ENCODE measurements at places on chromosomes 4 and X.

GRCh38 chr4:175034986-175035705, 117.0 kb downstream of the ADAM29 start:
- DNase-seq = no peak

GRCh38 chrX:81168391-81168790, 33.3 kb downstream of the HMGN5 start:
- no peak for DNase-seq

- DNase-seq = no peak
These were observed 40.9 kb downstream of the JADE3 start for GRCh38 chrX:46953137-46953527.

DNA sequence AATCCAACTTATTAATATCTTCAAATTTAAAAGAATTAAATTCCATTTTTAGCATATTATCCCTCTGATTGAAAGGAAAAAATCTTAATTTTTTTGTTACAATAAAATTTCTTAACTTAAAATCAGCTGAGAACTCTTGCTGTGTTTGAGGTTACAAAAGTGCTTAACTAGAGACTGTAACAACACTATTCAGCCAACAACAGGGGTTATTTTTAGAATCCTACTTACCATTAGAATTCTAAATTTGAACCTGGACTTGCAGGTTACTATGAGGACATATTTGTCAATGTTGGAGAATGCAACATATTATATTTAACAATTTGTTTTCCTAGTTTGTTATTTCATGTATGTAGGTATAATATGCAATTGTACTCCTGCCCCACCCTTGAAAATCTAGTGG, 238.1 kb upstream of the CXXC4 start:
- no peak for DNase-seq

DNA sequence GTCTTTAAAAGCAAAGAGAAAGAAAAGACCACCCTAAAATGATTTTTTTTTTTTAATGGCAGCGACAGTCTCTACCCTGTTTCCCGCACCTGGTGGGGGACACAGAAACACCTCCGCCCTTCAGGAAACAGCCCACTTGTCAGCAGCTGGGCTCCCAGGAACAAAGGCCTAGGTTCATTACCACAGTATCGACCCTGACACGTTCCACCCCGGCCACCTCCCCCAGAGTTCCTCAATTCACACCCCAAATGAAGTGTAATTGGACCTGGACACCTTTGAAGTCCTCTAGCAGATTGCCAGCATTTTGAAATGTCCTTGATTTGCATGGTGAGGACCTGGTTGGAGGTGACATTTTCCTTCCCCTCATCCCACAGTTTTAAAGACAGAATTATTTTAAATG, 175.0 kb upstream of the BCOR start:
- no peak for DNase-seq

DNA sequence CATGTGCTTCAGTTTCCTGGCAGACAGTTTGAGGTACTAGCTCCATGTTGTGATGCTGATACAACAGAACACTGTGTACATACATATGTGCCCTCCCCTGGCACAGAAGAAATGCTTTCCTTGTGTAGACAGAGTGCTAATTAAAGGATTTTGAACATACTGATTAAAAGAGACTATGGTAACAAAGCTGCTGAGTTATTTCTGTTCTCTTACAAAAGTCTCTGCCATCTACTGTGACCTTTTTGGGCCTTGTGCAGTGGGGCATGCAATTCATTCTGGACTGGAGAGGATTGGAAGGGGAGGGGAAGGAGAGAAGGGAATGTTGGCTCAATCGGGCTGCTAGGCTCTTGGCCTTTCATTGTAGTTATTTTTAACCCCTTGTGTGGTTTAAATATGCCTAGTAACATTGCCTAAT, 6.0 kb downstream of the PDLIM5 start:
- no peak for DNase-seq

DNA sequence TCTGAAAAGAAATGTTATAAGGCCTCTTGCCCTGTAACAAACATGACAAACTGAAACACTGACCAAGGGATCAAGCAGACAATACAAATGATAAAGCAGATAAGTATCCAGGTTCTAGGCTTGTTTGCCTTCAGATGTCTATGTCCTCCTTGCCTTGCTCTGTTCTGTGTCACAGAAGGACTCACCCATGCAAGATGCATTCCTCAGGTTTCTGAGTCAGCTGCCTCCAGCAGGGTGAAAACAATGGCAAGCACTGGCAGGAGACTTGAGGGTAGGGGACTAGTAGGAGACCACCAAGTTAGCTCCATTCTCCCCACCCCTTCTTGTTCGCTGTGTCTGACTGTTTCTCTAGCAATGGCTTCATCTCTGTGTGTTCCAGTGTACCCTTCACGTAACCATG, 76.6 kb upstream of the CXXC4 start:
- no peak for DNase-seq

DNA sequence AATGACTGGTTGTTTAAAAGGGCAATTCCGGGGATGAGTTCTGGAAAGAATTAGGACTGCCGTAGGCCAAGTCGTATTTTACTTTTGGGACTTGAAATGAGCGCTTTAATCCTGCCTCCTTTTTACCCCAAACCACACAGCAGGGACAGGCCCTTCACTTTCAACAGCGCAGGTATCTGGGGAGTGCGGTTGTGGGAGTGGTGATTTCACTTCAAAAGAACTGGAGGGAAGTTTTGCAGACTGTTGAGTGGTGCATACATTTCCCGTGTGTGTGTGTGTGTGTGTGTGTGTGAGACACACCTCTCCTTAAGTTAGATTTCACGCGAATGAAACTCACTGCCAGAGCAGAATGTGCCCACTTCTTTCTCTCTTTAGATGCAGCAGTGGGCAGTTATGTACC, 2.8 kb downstream of the NHS start:
- no peak for DNase-seq

DNA sequence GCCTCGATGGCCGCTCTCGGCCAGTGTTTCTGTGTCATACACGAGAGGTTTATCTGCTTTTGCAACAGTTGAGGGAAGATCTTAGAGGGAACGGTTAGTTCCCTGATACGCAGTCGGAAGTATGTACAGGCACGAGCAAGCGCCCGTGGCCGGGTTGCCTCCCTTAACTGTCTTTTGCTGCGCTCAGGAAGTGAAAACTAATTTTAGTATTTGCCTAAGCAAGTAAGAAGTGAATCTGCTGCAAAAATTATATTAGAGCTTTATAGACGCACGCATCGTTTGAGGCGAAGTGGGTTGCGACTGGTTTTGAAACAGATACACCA, 695 bp downstream of the MTM1 start:
- peak; percentile 62 for DNase-seq

- no peak for DNase-seq
These were observed 31.5 kb downstream of the GRIA3 start for GRCh38 chrX:123215397-123216089.

DNA sequence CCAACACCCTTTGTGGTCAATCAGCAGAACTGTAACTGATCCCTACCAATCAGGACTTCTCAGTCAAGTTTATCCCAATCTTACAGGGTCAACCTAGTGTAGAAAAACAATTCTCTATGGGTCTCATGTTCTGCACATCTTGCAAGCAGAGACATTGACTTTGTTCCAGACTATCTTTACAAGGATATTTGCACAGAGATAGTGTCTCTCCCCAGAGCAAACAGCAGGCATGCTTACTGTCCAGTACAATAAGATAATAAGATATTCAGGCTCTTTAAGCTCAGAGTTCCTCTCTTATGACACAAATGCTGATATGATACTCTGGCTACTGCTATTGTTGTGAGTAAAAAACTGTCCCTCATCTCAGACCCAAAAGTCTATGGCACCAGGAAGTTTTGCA, 53.2 kb downstream of the ACSL4 start:
- DNase-seq = no peak

- DNase-seq = peak; percentile 25
These were observed 27.0 kb downstream of the EIF2S3 start for GRCh38 chrX:24081661-24082154.

GRCh38 chr4:22029803-22030202, 81.2 kb upstream of the KCNIP4 start:
- DNase-seq = no peak

- DNase-seq = no peak
These were observed 8.1 kb upstream of the UVSSA start for GRCh38 chr4:1338752-1339414.

- DNase-seq = no peak
These were observed 46.1 kb downstream of the BMX start for GRCh38 chrX:15546745-15547144.

- DNase-seq = no peak
These were observed 101.6 kb downstream of the PDE5A start for GRCh38 chr4:119526786-119527550.

- DNase-seq = no peak
These were observed 20.7 kb downstream of the SYNPO2 start for GRCh38 chr4:118909173-118909956.

DNA sequence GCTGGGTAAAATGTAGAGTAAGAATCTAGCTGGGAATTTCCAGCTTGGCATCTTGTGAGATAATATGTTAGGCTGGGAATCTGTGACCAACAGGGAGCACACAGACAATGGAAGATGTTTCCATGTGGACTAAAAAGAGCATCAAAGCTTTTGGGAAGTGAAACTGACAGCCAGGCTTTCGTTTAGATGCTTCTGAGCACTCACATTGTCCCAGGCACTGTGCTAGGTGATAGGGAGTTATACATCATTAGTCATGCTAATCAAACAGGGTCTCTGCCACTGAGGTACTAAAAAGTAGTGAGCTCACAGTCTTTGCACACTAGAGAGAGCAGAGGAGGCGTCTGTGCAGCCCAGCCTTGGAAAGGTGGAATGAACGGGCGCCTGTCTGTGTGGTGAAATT, 101.9 kb upstream of the SCOC start:
- no peak for DNase-seq

GRCh38 chrX:17247144-17247543, 127.9 kb upstream of the NHS start:
- DNase-seq = no peak

GRCh38 chr4:60359746-60360367, 840.3 kb upstream of the ADGRL3 start:
- DNase-seq = no peak

GRCh38 chr4:123114915-123115756, 192.7 kb upstream of the NUDT6 start:
- DNase-seq = no peak

DNA sequence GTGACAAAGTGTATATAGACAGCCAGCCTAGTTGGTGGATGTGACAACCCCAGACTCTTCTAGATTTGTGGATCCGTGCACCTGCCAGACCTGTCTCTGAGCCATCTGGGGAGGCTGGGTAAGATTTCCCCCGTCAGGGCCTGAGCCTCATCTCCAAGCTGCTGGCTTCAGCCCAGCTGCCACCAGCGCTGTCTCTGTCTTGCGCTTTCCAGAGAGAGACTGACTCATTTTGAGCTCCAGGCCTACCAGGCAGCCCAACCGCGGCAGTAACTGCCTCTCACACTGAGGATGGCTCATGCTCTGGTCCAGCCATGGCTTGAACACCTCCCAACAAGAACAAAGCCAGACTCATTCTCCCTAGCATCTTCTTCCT, 26.4 kb downstream of the NOP14 start:
- no peak for DNase-seq

- no peak for DNase-seq
These were observed 338 bp upstream of the KLHL2 start for GRCh38 chr4:165207016-165207430.

DNA sequence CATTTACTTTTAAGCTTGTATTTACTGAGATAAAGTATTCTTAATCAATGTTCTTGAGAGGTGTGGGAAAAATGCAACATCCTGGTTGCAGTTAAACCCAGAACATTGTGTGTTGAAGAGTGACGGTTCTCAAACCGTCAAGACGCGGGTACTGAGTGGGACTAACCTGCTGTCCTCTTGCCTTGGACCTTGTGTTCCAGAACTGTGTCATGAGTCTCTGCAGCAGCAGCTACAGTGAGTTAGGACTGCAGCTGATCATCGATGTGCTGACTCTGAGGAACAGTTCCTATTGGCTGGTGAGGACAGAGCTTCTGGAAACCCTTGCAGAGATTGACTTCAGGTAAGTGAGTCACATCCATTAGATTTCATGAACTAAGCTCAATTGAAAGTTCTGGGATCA, 59.7 kb downstream of the HTT start:
- DNase-seq = no peak

DNA sequence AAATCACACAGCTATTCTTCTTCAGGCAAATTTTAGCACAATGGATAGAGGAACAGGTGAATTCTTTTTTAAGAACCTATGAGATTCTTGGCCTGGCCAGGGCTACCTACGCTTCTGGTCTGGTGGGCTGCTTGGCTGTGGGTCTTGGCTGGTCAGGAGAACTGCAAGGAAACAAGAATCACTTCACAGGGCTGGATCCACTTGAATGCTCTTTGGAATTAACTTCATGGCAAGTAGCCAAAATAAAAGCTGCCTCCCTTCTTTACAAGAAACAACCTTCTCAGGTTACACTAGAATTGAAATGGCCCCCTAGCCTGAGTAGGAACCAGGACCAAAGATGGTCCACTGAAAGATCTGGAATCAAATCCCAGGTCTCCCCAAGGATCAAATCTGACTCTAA, 519.1 kb downstream of the IQCM start:
- DNase-seq = no peak
